Astrocyte of the hippocampus (primary cell): ENCODE measurements at places on chromosomes 16 and 17.

DNA sequence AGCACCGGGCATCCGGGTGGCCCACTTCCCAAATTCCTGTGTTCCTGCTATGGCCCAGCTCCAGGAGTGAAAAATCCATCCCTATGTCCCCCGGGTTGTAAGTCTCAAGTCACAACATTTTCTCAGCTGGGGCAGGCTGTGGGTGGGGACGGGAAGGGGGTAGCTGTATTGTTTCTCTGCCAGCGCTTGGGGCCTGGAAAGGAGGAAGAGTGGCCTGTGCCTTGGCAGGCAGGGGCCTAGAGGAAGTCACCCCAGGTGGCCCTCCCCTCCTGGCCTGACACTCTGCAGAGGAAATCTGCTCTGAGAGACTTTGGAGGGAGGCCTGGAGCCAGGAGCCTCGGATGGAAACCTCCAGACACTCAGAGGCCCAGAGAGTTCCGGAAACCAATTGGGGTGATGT, 10.6 kb upstream of the SCN4A start:
- DNase-seq, result no peak

DNA sequence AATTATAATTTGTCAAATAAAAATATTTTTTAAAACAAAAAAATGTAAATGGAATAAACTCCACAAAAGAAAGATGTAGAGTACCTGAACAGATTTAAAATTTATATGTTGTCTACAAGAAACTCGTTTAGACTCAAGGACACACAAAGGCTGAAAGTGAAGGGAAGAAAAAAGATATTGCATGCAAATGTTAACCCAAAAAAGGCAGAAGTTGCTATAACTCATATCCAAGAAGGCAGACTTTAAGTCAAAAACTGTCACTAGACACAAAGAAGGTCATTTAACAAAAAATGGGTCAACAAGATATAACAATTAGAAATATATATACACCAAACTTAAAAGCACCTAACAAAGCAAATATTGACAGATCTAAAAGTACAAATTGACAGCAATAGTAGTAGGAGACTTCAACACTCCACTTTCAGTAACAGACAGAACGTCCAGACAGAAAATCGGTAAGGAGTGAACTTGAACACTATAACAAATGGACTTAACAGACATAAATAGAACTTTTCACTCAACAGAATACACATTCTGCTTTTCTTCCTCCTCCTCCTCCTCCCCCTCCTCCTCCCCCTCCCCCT, 40.8 kb upstream of the MYLK3 start:
- DNase-seq, result no peak

- DNase-seq, result peak; percentile 28
Measured at GRCh38 chr17:16529906-16530305, 37.9 kb upstream of the LRRC75A start.

- peak; percentile 74 for DNase-seq
Measured at GRCh38 chr16:69709456-69710084, 16.8 kb downstream of the NQO1 start.

DNA sequence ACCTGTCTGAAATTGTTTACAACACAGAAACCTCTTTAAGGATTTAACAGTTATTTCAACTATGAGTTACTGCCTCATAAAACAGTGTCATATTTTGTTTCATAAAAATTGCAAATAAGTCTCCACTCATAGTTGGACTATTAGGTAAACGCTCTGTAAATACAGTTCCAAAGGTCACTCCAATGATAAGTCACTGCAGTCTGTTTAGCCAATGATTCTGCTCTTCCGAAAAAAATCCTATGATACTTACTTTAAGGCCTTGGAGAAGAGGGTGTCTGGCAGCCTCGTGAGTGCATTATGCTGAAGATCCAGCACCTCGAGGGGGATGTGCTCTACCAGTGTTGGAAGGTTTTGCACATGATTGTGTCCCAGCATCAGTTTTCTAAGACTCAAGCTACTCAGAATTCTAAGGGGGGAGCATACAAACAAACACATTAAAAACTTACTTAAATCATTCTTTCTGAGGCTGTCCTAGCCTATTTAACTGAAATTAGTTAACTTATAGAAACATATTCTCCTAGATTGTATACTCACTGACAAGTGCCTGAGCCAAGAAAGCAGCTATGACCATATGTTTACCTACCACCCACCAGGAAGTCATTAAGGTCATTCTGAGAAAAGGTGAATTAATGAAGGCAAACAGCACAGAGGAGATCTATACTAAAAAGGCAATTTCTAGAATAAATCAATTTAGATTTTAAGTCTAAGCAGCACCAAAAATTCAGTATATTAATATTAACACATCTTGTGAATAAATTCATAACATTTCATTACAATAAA, 41.1 kb downstream of the MARVELD3 start:
- no peak for DNase-seq

- no peak for DNase-seq
Measured at GRCh38 chr16:30407804-30408534, 563 bp downstream of the ZNF771 start.

DNA sequence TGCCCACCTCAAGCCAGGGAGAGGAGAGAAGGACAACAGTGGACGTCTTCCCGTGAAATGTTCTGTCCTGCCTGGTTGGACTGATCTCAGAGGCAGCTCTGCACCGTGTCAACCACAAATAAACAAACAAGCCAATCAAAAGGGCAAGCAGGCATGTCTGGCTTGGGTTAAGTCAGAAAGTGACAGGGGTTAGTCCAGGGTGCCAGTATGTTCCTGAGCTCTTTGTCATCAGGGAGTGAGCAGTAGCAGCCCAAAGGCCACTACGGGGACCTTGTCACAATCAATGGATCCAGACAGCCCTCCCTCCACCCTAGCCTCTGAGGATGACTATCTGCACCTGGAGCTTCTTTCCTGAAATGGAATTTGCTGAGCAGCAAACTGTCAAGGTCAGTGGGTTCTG, 35.0 kb downstream of the CNGB1 start:
- peak; percentile 35 for DNase-seq

DNA sequence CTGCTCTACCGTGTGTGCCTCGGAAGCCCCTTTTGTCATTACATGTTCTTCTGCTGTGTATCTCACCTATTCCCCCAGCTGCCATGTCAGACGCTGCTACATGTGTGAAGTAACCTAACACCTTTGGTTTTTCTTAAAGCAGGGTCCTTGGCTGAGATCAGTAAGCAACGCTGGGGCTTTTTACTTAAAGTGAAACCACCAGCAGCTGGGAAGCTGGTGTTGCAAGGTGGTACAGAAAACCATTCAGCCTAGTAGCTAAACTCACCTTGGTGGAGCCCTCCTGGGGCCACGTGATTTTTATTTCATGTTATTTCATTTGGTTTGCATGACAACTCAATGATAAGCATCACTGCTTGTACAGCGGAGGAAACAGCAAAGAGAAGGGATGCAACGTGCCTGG, 62.6 kb downstream of the PLCG2 start:
- DNase-seq, result no peak

GRCh38 chr17:69749911-69750310, 325.1 kb upstream of the KCNJ16 start:
- no peak for DNase-seq

- peak; percentile 50 for DNase-seq
Measured at GRCh38 chr17:5437721-5438317, 1.1 kb downstream of the C1QBP start.

- DNase-seq, result peak; percentile 56
Measured at GRCh38 chr17:35243561-35244340, 879 bp downstream of the SLFN5 start.

DNA sequence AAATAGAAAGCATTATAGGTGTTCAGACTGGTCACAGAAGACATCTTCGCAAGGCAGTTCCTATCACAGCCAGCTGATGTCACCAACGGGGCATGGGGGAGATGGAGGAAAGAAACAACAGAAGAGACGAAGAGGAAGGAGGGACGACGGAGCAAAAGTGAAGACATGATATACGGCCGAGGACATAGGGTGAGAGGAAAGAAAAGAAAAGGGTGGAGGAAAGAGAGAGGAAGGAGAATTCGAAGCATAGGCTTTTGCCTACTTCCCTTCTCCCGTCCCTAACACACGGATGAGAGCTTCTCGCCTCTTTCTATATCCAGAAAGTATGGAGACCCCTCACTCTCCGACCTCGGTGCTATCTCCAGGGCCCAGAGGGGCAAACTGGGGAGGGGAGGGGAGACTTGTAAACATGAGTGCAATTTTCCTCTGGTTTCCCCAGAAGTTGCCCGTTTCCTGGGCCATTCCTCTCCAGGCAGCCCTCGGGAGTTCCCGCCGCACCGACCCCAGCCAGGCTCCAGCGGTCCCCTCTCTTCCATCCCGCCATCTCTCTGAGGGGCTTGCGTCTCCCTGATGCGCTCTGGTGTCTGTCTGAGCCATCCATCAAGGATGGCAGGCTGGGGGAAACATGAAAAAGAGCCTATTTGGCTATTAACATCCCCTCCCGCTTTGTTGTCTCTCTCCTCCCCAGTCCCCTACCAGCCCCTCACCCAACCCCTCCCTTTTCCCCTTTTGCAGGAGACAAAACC, 26.0 kb downstream of the COPZ2 start:
- no peak for DNase-seq

- no peak for DNase-seq
Measured at GRCh38 chr17:2071024-2071385, 16.1 kb downstream of the HIC1 start.

- DNase-seq, result no peak
Measured at GRCh38 chr16:67441271-67441753, 10.4 kb downstream of the HSD11B2 start.

- DNase-seq, result peak; percentile 68
Measured at GRCh38 chr17:27506348-27507218, 50.3 kb downstream of the KSR1 start.

GRCh38 chr17:21286066-21286770, 1.7 kb downstream of the MAP2K3 start:
- peak; percentile 97 for DNase-seq

DNA sequence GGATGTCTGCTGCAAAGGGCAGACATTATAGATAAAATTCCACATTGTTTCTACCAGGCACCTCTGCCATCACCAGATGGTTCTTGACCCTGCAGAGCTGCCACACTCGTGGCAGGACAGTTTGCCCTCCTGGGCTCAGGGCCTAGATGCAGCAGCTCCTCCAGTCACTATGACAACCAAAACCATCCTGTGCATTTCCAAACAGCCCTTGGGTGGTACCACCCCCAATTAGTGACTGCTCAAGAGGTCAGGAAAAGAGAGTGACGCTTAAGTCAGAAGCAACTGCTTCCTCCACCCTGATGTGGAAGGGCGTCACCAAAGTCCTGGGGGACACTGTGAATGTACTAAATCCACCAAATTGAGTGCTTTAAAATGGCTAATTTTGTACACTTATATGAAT, 109.2 kb downstream of the C16orf95 start:
- DNase-seq, result no peak

- no peak for DNase-seq
Measured at GRCh38 chr16:67458121-67458641, 22.8 kb downstream of the ATP6V0D1 start.

DNA sequence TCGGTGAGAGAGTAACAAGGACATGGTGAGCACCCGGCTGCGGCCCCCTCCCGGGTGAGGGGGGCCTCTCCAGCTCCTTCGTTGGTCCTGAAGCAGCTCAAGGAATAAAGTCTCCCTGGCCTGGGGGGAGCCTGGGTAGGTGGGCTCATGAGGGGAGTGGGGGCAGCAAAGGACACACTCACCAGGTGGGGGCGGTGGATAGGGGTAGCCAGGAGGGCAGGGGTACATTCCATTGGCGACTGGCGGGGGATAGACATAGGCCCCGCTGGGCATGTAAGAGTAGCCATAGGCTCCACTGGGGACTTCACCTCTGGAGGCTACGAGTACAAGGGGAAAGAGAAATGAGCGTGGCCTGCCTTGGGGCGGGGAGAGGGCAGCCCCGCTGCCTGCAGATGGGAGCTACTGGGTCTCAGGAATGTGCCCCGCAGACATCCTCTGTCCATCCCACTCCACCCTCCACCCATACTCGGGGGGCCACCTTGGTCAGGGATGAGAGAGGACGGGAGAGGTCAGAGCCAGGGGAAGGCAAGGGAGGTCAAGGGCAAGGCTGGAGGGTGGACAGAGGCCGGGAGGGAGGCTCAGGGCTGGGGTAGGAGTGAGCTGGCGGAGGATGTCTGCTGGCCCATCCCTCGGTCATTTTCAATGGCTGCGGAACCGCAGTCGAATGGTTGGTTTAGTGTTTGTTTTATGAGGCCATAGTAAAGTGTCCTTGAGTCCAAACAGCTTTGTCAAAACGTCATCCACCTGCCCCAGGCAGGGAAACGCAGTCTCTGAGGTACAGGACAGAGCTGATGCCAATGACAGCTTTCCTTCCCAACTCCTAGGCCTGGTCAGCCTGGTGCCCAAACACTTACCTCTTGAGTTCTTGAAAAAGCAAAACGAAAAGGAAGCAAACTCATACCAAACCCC, 3.7 kb upstream of the UNC13D start:
- no peak for DNase-seq

GRCh38 chr17:28968914-28969295, 17.6 kb upstream of the PHF12 start:
- no peak for DNase-seq

DNA sequence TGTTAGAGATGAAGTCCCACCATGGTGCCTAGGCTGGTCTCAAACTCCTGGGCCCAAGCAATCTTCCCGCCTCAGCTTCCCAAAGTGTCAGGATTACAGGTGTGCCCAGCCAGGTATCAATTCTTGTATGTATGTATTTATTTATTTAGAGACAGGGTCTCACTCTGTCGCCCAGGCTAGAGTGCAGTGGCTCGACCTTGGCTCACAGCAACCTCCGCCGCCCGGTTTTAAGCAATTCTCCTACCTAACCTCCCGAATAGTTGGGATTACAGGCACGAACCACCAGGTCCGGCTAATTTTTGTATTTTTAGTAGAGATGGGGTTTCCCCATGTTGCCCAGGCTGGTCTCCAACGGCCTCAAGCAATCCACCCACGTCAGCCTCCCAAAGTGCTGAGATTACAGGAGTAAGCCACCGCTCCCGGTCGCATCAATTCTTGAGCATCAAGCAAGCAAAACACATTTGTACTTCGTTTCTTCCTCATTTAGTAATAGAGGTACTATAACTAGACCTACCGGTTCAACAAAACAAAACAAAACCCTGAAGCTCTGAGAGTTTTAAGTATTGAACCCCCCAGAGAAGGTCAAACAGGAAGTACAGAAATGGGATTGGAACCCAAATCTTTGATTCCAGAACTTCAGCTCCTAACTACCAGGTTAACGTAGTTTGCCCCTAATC, 1.0 kb upstream of the ZNF500 start:
- DNase-seq, result no peak

DNA sequence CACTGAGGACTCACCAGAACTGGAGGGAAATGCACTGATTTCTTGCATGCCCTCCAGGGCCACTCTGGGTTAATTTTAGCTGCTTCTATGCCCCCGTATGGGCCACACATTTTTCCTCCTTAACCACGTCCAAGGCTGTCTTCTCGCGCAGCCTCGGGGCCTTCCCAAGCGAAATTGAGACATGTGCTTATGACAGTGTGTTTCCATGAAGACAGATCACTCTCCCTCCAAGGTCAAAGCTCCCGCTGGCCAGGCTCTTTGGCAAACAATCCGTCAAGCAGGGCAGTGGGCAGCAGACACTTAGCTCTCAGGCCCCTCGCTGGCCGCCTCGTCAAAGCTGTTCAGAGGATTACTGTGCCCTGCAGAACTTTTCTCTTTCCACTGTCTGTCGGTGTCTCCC, 243.0 kb upstream of the N4BP1 start:
- no peak for DNase-seq
